Activated CD8-positive, alpha-beta memory T cell treated with anti-CD3 and anti-CD28 coated beads for 24 hours (primary cell): ENCODE measurements at places on chromosomes 1 and 21.

DNA sequence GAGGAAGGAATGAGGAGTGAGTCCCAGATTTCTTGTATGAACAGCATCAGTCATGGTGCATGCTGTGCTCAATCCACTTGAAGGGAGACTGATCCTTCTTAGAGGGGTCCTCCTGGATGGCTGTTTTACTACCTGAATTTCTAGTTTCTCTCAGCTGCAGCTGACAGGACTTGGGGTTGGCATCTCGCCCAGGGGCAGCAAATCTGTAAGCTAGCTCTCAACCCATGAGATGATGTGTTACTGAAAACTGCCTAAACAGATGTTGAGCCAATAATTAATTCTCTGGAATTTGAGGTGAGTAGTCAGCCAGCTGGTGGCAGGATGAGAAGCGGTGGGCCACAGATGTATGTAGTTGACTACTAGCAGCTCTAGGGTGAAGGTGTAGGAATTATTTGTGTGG lies 19.6 kb downstream of the BACH1 start:
- no peak for DNase-seq

GRCh38 chr1:218436997-218437396 lies 91.9 kb downstream of the TGFB2 start:
- no peak for DNase-seq

DNA sequence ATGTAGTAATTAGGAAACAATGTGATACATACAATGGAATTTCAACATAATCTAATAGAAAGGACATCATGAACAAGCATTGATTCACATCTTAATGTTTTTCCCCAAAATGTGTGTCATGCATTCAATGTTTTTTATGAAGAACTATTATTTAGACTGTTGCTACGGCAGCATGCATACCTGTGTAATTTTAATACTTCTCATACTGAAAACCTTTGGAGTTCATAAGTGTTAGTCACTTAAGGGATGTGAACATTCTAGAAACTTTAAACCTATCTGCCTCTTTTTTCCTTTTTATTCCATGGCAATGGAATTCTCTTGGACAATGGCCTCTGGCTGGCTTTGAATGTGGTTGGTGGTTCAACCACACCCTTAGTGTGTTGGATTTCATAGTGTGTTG lies 48.6 kb downstream of the TMPRSS15 start:
- DNase-seq = no peak

DNA sequence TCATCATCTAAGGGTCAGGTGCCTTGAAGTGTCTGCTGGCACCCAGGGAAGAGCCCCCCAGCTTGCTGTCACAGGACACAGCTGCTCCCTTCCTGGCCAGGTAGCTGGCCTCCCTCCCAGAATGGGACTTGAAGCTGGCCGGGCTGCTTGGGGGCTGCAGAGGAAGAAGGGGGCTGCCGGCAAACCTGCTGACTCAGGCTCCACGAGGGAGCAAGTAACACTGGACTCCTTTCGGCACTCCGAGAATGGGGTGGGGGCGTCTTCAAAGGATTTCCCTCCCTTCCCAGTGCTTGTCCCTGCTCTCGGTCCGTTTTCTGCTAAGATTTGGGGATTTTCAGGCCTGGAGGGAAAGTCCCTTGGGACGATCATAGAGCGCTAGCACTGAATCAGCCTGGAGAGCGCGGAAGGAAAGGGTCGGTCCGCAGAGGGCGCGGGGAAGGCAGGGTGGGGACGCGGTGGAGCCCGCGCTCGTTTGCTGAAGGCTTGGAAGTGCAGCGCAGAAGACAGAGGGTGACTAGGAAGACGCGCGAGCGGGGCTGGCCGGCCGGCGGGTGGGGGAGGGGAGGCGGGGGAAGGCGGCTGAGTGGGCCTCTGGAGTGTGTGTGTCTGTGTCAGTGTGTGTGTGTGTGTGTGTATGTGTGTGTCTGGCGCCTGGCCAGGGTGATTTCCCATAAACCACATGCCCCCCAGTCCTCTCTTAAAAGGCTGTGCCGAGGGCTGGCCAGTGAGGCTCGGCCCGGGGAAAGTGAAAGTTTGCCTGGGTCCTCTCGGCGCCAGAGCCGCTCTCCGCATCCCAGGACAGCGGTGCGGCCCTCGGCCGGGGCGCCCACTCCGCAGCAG lies at the start of gene CSF1:
CSF1 (plus strand) TSS at position 727 of the 840 bp plus-strand sequence. CDS start 175 bp downstream, outside the sequence.
- DNase-seq = peak; percentile 89

GRCh38 chr1:193543259-193543658 lies 356.8 kb upstream of the B3GALT2 start:
- DNase-seq = no peak

DNA sequence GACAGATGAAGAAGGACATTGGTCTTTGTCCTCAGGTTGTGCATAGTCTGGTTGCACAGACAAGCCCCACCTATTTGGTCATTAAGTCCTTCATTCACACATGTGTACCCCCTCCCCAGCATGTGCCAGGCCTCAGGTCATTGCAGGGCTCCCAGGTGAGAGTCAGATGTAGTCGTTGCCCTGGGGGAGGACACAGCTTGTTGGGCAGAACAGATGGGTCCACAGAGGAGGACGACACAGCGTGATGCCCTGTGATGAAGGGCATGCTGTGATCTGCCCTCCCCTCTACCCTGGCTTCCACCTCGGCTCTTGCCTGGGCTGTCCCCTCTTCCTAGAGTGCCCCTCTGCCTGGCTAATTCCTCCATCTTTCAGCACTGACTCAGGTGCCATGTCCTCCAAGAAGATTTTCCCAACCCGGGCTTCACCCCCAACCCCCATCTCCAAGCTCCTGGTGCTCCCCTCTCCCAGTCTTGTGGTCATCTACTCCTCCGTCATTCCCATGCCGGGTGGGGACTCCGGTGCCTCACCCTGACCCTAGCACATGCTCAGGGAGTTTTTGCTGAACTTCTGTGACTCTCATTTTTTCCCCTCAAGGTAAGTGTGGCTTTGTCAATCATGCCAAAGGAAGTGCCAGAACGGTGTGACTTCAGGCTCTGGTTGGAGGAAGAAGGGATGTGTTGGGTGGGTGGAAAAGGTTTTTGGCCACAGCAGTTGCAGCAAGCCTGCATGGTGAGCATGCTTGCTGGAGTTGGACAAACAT lies 220.5 kb downstream of the FOXD2 start:
- peak; percentile 24 for DNase-seq

DNA sequence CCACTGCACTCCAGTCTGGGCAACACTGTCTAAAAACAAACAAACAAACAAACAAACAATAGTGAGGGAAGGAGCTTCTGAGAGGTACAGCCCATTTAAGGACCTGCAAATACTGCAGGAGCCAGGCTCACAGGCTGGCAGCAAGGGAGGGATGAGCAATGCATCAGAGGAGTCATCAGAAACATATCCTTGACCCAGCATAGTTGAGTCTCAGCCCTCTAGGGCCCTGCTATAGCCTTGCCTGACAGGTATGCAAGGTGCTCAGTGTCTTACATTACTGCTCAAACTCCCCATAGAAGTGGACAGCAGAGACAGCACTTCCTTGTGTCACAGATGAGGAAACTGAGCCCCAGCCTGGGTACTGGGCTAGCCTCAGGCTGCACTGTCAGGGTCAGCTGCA lies 7.3 kb upstream of the TTC4 start:
- no peak for DNase-seq

GRCh38 chr1:151993084-151993733 lies 450 bp downstream of the S100A10 start:
- DNase-seq = peak; percentile 79

DNA sequence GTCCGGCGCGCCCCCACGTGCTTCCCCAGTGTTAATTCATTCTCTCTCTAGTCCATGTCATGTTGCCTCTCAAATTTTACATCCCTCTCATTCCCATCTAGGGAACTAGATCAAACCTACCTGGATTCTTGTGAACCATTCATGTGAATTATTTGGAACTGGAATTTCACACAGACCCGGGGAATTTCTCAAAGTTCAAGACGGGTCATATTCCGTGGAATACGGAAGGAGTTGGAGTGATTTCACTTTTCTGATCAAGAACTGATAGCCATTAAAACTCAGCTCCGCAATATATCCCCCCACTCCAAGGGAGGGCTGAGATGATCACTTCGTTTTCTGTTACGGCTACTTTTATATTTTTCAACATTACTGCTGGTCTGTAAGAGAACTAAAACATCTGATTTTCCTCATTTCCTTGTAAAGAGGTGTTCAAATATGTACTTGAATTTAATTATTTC lies 1.0 kb upstream of the ENO1 start:
- DNase-seq = no peak

DNA sequence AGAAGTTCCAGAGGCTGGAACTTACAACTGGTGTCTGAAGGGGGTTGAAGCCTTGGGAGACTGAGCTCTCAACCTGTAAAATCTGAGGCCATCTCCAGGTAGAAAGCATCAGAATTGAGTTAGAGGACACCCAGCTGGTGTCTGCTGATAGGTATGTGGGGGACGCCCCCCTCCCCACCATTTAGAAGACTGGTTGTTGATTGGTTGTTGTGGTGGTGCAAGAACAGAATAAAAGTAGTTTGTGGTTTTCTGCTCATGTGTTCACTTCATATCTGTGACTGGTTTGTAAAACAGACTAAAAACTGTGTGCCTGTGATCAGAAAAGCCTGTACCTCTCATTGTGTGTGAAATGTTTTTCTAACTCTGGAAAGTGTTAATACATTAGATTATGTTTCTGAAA lies 33.2 kb upstream of the PDE4B start:
- no peak for DNase-seq

DNA sequence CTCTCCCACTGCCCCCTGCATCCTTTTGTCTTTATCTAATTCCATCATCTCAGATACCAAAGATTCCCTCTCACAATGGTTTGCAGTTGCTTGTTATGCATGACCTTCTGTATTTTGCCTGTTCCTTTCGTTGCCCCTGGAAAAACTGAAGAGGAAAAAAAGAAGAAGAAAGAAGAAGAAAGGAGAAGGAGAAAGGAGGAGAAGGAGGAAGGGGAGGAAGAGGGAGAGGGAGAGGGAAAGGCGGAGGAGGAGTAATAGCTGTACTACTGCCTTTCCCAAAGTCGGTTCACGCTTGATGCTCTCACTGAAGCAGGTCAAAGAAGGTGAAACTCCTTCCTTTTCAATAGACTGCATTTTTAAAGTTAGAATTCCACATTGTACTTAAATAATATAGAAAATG lies 513.8 kb downstream of the PTPRC start:
- no peak for DNase-seq

DNA sequence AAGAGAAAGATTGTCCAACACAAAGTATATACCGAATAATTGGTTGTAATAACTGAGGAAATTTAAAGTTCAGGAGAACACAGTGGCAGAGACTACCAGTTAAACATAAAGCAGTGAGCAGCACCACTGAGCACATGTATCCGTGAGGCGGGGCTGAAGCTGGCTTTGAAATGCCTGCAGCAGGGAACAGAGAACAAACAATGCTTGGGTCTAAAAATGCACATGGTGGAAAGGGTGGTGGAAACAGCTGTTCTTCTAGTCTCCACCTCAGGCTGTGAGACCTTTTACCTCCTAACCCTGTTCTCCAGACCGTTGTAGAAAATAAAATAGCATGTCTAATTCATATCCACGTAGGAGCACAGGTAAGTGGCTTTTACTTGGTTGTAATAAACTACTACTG lies 7.7 kb upstream of the GNG4 start:
- no peak for DNase-seq

DNA sequence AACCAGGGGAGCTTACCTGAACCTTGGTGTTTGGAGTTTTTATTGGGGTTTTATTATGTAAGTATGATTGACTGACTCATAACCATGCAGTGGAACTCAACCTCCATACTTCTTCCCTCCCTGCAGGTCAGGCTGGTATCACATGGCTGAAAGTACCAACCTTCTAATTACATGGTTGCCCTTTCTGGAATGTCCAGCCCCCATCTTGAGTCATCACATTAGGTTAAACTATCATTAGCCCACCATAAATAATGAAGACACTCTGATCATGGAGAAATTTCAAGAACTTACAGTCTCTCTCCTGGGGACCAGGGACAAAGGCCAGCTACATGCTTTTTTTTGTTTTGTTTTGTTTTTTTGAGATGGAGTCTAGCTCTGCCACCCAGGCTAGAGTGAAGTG lies 19.2 kb upstream of the DPH5 start:
- DNase-seq = no peak

GRCh38 chr1:7171574-7171973 lies 386.3 kb downstream of the CAMTA1 start:
- DNase-seq = no peak
